ENCODE measurements at places on chromosomes 7 and 10. TPM values are rescaled to one million over a fixed set of nuclear protein-coding genes. Genes with fewer than 3 reads are reported as not detected.

Gene RELN
- 3.7 TPM for total RNA-seq

Gene C10orf67
- total RNA-seq, result 1.2 TPM

- DNase-seq, result no peak
Observed at GRCh38 chr10:520402-520787, 169.1 kb downstream of the DIP2C start.

- DNase-seq, result no peak
Observed at GRCh38 chr7:91949221-91950009, 8.8 kb downstream of the AKAP9 start.

GRCh38 chr7:139679731-139680594 lies 97.8 kb downstream of the HIPK2 start:
- DNase-seq, result no peak

DNA sequence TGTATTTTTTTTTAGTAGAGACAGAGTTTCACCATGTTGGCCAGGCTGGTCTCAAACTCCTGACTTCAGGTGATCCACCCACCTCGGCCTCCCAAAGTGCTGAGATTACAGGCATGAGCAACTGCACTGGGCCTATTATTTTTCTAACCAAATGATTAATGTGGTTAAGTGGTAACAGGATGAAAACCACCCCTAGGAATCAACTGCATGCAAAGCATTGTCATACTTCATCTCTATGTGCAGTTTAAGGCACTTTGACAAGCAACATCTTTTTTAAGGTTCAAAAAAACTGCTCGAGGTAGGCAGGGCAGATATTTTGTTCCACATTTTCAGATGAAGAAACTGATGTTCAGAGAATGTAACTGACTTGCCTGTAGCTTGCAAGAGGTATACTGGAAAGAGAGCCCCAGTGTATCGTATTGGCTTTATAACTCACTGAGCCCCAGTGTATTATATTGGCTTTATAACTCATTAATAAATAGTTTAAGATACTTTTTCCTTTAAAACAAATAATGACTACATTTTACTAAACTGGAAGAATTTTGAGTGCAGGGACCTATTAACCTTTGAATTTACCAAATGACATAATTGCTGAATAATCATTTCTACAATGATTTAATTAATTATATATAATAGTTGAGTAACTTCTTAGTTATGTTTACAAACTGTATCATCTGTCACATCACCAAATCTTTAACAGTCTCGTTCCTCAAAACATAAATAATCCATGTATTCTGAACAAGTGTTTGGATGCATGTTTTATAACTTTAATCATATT lies 38.1 kb downstream of the RTKN2 start:
- DNase-seq, result no peak

- peak; percentile 24 for DNase-seq
Observed at GRCh38 chr10:5581670-5582566, 57.2 kb downstream of the CALML3 start.

Gene CACNA2D1
- 12.5 TPM for total RNA-seq

Gene SPAM1
- total RNA-seq, result not detected

DNA sequence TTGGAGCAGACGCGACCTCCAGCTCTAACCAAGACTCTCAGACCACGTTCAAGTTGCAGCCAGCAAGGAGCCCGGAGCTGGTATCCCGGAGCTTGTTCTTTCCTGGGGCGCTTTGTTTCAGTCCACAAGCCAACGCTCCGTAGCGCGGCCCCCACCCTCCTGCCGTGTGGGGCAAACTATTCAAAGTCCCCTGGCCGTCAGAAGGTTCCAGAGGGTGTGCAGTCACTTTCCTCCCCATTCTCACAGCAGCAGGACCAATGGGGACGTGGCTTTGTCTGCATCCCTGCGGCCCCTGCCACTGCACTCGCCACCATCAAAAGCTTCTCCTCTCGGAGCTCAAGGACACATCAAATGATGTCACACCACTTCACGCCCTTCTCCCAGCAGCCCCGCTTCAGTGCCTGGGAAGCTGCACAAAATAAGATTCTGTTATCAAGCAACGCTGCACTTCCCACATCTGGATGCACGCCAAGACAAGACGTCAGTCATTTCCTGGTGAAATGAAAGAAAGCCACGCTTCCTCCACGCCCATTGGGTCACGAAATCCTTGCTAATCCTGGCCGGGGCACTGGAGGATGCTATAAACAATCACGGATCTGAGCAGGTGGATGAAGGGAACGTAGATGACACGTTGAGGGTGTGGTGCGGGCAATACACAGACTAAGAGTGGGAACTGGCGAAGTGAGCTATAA lies 348.2 kb downstream of the PTPRN2 start:
- no peak for DNase-seq

DNA sequence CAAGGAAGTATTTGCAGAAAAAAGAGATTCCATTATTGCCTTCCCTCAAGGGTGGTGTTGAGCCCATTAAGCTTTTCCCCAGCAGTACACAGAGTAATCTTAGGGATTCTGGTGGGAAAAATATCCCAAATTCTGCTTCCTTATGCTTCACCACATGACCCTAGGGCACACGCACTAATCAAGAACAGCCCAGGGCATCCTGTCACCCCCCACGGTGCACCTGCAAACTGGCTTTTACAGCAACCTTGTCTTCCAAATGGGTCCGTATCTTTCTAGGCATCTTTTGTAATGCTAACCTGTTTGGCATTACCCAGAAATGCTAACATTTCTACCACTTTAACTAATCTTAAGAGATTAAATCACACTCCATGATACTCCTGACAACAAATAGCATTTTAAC lies 926 bp upstream of the C7orf33 start:
- no peak for DNase-seq

DNA sequence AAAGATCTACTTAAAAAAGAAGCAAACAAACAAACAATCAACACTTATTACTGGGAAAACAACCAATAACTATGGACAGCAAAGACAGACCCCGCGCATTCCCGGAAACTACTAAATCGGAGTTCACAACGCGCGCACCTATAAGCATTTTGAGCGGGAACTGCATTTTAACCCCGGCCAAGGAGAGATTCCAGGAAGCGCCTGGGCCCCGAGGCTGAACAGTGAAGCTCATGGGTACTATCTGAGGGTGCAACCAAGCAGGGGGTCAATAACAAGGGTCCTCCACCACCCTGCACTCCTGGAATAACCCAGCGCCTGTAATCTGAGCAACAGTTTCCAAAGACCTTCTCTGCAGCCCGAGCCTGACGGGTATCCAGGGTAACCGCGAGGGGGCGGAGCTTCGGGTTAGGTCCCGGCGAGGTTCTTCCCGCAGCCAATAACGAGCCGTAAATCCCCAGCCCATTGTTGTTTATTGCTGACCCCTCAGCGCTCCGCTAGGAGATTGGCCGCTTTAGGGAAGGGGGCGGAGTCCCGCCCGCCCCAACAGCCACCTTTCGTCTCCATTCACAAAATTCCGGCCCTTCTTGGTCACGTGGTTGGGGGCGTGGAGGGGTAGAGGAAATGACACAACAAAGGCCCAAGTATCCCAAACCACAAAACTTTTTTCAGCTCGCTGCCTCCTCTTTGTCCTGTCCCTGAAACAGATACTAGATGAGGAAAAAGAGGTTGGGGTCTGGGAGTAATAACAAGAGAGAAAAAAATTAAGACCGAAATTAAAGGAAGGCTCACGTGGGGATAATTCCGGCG lies 1.7 kb upstream of the ETV1 start:
- peak; percentile 94 for DNase-seq

- DNase-seq, result no peak
Observed at GRCh38 chr7:33039257-33039902, 23.2 kb downstream of the NT5C3A start.

- no peak for DNase-seq
Observed at GRCh38 chr10:23538968-23539367, 100.1 kb downstream of the OTUD1 start.

Gene FOXP2
- 10.1 TPM for total RNA-seq

DNA sequence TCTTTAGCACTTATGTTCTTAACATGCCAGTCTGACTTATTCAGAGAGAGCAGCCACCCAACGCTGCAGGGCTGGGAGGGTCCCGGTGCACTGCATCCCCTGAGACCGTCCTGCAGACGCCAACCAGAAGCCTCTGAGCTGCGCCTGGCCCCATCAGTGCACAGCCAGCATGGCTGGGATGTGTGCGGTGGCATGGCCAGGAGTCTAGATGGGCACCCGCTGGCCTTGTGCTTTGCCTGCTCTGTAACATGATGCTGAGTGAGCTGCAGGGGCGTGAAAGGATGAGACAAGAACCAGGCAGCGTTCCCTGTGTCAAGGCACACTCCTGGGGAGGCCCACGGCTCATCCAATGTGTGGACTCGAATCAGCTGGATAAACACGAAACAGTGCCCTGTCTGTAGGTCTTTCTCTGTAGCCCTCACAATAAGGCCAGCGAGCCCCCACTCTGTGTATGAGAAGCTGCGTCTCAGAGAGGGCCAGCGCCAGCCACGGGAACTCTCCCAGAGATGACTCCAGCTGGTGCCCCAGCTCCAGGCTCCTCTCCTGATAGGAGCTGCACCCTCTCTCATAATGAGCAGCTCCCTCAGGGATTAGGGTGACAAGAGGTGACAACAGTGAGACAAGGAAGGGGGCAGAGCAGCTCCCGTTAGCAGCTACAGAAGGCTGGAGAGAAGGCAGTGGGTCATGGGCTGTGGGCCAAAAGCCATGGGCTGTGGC lies 96.8 kb downstream of the TNS3 start:
- DNase-seq, result no peak

GRCh38 chr7:33109758-33110238 lies 594 bp upstream of the RP9 start:
- no peak for DNase-seq

- no peak for DNase-seq
Observed at GRCh38 chr10:30818854-30819253, 189.3 kb upstream of the LYZL2 start.

Gene PAPSS2
- 137 TPM for total RNA-seq

DNA sequence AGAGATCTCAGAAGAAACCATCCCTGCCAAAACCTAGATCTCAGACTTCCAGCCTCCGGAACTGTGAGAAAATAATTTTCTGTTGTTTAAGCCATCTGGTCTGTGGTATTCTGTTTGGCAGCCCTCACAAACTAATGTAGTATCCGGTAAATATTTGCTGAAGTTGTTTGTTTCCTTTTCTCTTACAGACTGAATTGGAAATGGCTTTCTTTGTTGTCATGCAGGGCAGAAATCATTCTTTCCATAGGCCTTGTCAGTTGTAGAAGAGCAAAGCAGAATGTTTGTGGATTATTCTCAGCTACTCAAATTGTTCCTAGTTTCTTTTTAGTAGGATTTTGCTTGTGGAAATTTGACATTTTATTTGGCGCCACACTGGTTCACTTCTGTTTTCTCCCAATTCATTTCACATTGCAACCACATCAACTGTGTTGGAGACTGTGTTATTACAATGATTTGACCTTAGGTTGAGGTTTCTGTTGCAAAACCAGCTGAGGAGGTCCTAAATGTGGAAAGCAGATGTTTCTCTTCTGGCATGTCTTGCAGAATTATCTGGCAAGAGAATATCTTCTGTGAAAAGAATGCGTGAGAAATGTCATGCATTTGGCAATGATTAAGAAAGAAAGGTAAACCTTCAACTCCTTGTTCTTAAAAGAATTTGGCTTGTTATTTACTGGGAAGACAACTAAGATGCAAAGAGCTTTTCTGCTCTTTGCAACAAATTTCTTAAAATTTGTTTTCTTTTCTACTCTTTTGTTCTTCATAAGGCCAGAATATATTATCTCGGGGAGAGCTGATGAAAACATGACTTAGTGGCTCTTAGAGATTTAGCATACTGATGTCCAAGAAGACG lies 25.8 kb downstream of the ACTA2 start:
- no peak for DNase-seq
